ENCODE measurements at places on chromosomes 1 and 21.
A peak's percentile ranks its signal among the peaks of the same experiment; 100 is the strongest.

DNA sequence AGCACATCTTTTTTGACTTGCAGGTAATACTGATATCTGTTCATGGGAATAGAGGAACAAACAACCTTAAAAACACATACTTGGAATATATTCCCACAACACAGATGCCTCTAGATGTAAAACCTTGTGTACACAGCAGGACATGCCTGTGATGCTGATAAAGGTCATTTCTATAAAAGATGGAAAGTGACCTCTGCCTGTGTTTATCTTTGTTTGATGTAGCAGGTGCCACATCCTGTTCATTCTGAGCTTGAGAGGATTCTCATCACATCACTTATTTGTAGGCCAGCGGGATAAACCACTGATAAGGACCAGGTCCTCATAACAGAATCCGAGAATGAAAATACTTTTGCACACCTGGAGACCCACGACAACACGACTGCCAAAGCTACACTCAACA, 133.7 kb downstream of the SMYD2 start:
- DNase-seq: no peak

GRCh38 chr1:53140451-53140850, 2.0 kb downstream of the SLC1A7 start:
- no peak for DNase-seq

- DNase-seq: no peak
These were observed 44.4 kb downstream of the DIPK1A start for GRCh38 chr1:92916899-92917298.

- DNase-seq: no peak
These were observed 319.5 kb upstream of the USP24 start for GRCh38 chr1:55534565-55535121.

DNA sequence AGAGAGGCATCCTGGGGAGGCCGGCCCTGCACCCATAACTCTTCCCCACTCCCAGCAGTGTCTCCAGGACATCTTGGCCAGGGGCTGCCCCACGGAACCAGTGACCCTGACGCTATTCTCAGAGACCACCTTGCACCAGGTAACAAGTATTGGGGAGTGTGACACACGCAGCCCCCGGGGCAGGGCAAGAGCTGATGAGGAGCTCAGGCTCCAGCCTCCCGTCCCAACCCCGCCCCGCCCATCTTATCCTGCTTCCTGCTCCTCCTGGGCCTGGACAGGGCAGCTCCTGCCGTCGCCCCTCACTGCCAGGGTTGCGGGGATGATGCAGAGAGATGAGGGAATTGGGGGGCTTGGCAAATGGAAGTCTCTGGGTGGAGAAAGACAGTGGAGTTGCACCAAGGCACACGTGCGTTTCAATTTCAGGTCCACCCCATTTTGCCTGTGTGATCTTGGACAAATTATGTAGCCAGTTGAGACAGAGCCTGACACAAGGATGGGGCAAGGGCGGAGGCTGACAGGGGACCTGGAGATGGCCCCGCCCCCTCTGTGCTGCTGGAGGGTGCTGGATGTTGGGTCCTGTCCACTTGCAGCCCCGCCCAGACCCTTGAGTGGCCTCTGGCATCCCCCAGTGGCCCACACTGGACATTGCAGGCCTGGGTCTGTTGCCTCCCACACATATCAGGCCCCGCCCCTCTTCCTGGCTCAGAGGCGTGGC, 10.7 kb downstream of the CLCNKA start:
- peak; percentile 72 for DNase-seq
